ENCODE measurements at places on chromosomes 3 and 15.

GRCh38 chr3:57787867-57788623 lies 31.9 kb downstream of the SLMAP start:
- DNase-seq, result no peak

DNA sequence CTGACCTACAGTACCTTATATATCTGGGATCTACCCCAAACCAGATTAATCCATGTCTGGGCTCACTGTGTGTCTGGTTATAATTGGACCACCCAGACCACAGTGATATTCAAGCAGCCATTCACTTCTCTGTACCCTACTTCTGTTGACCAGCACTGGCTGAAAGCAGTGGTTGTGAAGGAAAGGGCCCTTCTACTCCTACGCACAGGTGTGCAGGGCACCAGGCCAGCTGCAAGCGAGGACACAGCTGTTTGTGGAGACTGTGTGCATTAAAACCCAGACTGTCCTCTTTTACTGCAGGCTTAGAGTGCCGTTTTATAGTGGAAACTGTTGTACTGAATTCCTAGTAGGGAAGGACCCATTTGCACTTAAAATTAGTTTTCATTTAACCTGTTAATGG lies 29.5 kb downstream of the CTDSPL start:
- DNase-seq, result no peak

- no peak for DNase-seq
Measured at GRCh38 chr3:116871905-116872304, 162.3 kb downstream of the TUSC7 start.

- DNase-seq, result no peak
Measured at GRCh38 chr15:41507820-41508290, 5.8 kb downstream of the LTK start.

- DNase-seq, result peak; percentile 66
Measured at GRCh38 chr3:188179006-188179966, 25.3 kb downstream of the LPP start.

GRCh38 chr15:97684249-97684648 lies 276.3 kb upstream of the ARRDC4 start:
- DNase-seq, result no peak

DNA sequence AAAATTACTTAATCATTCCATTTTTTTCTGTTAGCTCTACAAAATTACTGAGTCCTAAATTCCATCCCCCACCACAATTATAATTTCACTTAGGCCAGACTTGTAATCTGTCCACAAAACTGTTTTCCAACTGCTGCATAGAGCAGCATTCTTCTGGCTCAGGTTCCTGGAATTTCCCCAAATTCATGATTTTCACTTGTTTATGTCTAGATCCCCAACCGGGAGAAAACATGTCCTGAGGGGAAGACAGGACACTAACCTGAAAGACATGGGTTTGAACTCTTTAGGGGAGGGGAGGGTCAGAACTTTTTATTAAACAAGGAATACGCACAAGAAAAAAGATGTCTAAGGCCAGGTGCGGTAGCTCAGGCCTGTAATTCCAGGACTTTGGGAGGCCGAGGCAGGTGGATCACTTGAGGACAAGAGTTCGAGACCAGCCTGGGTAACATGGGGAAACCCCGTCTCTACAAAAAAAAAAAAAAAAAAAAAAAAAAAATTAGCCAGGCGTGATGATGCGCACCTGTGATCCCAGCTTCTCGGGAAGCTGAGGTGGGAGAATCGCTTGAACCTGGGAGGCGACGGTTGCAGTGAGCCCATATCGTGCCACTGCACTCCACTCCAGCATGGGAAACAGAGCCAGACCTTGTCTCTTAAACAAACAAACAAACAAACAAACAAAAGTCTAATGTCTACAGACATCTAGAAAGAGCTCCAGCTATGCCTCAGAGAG lies 1.5 kb downstream of the ETFA start:
- no peak for DNase-seq

DNA sequence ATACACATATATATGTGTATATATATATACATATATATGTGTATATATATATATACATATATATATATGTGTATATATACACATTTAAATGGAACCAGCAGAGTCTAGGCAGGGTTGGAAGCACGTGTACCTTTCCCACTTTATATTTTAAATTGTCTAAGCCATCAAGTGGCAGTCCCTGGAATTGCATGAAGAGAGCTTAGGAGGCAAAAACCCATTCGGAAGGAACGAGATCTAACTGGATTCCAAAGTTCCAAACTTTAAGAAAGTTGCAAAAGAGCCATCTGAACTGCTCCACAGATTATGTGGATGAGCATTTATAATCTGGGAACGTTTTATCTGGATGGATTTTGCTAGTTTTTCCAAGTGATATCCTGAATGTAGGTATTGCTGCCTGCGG lies 186.5 kb downstream of the FOXP1 start:
- peak; percentile 38 for DNase-seq

- no peak for DNase-seq
Measured at GRCh38 chr3:19725000-19725399, 209.0 kb downstream of the EFHB start.

GRCh38 chr3:32045091-32045915 lies 61.1 kb upstream of the GPD1L start:
- peak; percentile 4 for DNase-seq

- peak; percentile 66 for DNase-seq
Measured at GRCh38 chr15:29612701-29613100, 209.6 kb downstream of the TJP1 start.
